GDM1 (cell line): ENCODE measurements at places on chromosomes 12 and 14.

- DNase-seq: peak; percentile 19
Measured at GRCh38 chr12:27821259-27821973, 41.4 kb upstream of the MANSC4 start.

DNA sequence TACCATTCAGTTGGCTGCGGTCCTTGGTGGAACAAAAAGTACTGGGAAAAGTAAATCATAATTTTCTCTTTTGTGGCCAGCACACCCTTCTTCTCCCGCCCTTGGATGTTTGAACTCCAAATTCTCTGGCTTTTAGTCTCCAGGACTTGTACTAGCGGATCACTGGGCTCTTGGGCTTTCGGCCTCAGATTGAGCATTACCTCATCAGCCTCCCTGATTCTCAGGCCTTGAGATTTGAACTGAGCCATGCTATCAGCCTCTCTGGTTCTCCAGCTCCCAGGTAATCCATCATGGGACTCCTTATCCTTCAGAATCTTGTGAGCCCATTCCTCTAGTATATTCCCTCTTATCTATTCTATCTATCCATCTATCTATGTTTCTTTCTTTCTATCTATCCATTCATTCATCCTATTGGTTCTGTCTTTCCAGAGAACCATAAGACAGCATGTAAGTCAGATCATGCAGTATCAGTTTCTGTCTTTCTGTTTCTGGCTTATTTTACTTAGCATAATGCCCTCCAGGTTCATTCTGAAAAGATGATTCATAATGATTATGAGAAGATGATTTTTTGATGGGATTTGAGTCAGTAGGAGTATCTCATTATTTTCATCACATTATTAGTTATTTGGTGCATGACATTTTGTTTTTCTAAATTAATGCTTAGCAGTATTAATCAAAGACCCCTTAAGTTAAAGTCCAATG, 814.9 kb downstream of the LRFN5 start:
- DNase-seq: no peak

GRCh38 chr12:89756194-89756584, 47.6 kb upstream of the ATP2B1 start:
- DNase-seq: no peak

GRCh38 chr12:121812320-121812871, 8.6 kb downstream of the SETD1B start:
- DNase-seq: no peak

DNA sequence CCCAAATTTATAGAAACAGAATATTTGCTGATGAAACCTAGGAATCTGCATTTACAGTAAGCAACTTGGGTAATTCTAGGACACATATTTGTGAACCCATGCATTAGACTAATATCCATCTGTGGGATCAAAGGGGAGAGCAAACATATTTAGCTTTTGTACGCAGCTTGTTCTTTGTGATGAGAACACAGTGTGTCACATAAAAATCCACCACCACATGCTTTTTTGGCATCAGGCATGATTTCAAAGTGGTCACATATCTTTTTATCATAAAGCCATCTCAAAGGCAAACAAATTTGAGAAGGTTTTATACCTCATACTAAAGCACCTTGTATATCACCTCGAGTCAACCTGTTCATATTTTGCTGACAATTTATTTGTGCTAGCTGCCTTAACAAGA, 15.7 kb downstream of the DNAL1 start:
- no peak for DNase-seq

DNA sequence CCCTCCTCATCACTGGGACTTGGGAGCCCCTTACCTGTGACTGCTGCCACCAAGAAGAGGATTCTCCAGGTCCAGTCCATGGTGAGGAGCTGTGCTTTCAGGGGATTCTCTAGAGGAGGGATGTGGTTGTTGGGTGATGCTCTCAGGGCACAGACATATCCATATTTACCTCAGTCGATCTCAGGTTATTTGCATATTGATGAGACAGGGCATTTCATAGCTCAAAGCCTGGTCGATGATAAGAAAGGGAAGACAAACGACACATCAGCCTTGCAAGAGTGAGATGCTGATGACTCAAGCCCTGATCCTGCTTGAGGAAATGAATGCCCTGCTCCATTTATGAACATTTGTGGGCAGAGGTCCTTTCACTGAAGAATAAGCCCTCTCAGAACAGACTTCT, 981.0 kb downstream of the TMEM121 start:
- no peak for DNase-seq

- DNase-seq: no peak
Measured at GRCh38 chr14:57834001-57834598, 31.8 kb downstream of the SLC35F4 start.

GRCh38 chr14:69928111-69928523, 48.9 kb downstream of the SMOC1 start:
- no peak for DNase-seq

- DNase-seq: peak; percentile 68
Measured at GRCh38 chr14:20415782-20416206, 2.5 kb upstream of the TEP1 start.

GRCh38 chr12:78931466-78931990, 67.0 kb downstream of the SYT1 start:
- no peak for DNase-seq

GRCh38 chr12:93144109-93144508, 215.0 kb upstream of the EEA1 start:
- no peak for DNase-seq

GRCh38 chr14:34297786-34298520, 164.1 kb downstream of the SPTSSA start:
- DNase-seq: no peak

DNA sequence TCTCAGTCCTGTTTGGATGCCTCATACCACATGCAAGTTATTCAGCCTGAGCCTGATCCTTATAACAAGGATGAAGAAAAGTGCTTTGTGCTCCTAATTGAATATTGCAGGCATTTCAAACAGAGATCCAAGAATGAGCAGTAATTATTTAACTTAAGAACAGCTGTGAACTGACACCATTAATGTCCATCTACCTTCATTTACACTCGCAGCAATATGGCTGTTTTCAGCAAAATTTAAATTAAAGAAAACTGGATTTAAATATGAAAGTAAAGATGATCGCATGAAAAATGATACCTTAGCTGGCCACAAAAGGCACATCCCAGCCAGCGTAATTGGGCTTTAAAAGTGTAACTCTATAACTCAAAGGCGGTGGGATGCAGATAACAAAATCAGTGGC, 466.3 kb downstream of the GALC start:
- DNase-seq: no peak

GRCh38 chr14:69593018-69593677, 18.2 kb upstream of the SUSD6 start:
- no peak for DNase-seq

DNA sequence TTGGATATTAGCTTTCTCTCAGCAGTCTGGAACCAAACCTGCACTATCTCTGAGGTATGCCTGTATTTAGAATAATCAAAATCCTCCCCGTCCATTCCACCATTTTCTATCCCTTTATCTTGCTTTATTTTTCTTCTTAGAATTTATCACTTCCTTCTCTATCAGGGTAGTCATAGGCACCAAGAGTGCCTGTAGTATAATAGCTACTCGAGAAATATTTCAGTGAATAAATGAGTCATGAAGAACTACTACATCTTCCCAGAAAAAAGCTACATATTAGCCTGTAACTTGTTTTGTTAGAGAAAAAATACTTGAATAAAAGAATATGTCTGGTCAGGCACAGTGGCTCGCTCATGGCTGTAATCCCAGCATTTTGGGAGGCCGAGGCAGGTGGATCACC, 4.3 kb downstream of the SLC2A14 start:
- DNase-seq: no peak

DNA sequence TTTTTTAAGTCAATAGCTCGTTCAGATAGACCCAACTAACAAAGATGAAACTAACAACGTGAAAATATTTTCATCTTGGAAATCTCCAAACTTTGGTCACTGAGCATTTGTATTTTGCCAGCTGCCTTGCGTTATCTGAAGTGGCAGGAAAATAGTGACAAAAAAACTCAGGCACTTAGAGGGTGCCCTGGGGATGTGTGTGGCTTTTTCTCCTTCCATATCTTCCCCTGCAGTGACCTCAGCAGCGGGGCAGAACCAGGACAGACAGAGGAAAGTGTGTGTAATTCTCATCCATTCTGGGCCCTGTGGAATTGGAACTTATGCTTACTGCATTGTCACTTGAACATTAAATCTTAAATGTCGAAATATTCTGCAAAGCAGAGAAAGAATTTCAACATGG, 152.0 kb downstream of the BCAT1 start:
- peak; percentile 34 for DNase-seq

DNA sequence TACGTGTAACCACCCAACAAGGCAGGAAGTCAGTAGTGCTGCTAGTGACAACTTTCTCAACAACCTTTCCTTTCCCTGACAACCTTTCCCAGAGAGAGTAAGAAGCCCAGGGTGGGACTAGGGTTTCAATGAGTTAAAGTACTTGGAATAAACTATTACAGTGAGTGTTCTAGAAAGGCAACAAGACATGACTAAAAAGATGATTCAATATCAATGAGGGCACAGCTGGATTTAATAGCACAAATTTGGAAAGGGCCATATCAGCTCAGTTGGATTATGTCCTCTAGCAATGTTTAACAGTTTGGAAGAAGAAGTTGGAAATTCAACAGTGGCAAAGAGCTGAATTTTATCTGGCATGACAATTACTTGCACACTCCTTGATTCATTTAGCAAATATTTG, 90.4 kb upstream of the GRIN2B start:
- no peak for DNase-seq

GRCh38 chr12:56591126-56591525, 39.0 kb downstream of the BAZ2A start:
- DNase-seq: no peak
